ENCODE measurements at places on chromosomes 6 and 20. TPM values are rescaled to one million over a fixed set of nuclear protein-coding genes. Genes with fewer than 3 reads are reported as not detected.

DNA sequence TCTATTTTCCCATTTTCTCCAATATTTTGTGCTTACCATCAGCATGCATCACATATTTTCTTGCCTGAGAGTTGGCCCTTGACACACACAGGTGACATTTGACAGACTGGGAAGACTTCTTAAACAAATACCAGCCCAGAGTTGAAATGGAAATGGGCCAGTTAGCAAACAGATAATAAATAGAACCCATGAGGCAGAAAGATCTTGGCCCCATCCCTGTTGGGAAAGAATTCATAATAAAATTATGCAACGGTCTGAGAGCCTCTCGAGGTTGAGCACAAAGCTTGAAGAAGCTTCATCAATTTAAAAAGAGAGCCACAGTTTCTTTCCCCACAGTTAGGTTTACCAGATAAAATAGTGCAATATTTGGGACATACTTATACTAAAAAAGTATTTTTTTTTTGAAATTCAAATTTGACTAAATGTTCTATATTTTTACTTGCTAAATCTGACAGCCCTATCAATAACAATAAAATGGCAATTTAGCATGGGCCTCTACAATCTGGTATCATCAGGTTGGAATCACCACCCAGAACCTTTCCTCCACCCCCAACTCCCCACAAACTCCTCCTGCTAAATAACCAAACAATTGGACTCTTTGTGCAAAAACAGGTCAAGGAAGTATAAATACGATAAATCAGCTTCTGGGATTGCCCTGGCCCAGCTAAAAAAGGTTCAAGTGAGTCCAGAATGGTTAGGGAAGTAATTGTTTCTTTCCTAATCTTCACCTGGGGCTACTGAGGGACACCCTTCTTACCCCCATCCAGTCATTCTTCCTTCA is 129.8 kb downstream of the CD164 start:
- DNase-seq, result peak; percentile 39
- H3K36me3 ChIP-seq, result no peaks in the 10 kb centered on the region
- no peaks in the 10 kb centered on the region for H3K27me3 ChIP-seq

UST gene
- 29.4 TPM for total RNA-seq

GRCh38 chr6:84411060-84411629 is 183.7 kb upstream of the CEP162 start:
- H3K27me3 ChIP-seq, result no peaks in the 10 kb centered on the region
- H3K4me3 ChIP-seq, result no peak overlapping the region
- H3K36me3 ChIP-seq, result no peaks in the 10 kb centered on the region
- no peaks in the 10 kb centered on the region for H3K4me1 ChIP-seq

SNTA1 gene
- 120 TPM for total RNA-seq

- H3K4me1 ChIP-seq, result peaks cover 22% of the 10 kb centered on the region
- H3K27me3 ChIP-seq, result no peaks in the 10 kb centered on the region
- H3K27ac ChIP-seq, result no peak overlapping the region
- H3K36me3 ChIP-seq, result no peaks in the 10 kb centered on the region
- no peak overlapping the region for H3K4me3 ChIP-seq
- DNase-seq, result no peak
These were observed 209.0 kb downstream of the TFAP2A start for GRCh38 chr6:10205892-10206291.

GRCh38 chr6:164331026-164331425 is 916.5 kb downstream of the QKI start:
- H3K36me3 ChIP-seq, result no peaks in the 10 kb centered on the region
- H3K27ac ChIP-seq, result no peak overlapping the region
- H3K27me3 ChIP-seq, result no peaks in the 10 kb centered on the region
- H3K4me3 ChIP-seq, result no peak overlapping the region
- no peaks in the 10 kb centered on the region for H3K4me1 ChIP-seq
- no peak for DNase-seq

DNA sequence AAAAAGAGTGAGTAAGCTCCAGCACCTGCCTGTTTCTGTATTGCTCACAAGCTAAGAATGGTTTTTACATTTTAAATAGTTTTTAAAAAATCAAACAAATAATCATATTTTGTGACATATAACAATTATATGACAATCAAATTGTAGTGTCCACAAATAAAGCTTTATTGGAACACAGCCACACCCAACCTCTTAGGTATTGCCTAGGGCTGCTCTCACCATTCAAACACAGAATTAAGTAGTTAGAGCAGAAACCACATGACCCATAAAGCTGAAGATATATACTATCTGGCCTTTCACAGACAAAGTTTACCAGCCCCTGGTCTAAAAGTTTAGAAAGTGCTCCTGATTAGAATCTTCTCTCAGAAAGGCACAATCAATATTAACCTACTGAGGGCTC is 11.2 kb downstream of the TNFRSF21 start:
- H3K27ac ChIP-seq, result no peak overlapping the region
- no peak for DNase-seq
- no peaks in the 10 kb centered on the region for H3K4me1 ChIP-seq
- no peak overlapping the region for H3K4me3 ChIP-seq
- H3K27me3 ChIP-seq, result no peaks in the 10 kb centered on the region

All from tibial nerve (tissue), 4 donors.